ENCODE measurements at places on chromosomes 16 and 17.

- DNase-seq: no peak
These were observed 11.0 kb upstream of the PAFAH1B1 start for GRCh38 chr17:2582493-2582892.

- no peak for DNase-seq
These were observed 5.4 kb upstream of the CSNK1D start for GRCh38 chr17:82278786-82279391.

DNA sequence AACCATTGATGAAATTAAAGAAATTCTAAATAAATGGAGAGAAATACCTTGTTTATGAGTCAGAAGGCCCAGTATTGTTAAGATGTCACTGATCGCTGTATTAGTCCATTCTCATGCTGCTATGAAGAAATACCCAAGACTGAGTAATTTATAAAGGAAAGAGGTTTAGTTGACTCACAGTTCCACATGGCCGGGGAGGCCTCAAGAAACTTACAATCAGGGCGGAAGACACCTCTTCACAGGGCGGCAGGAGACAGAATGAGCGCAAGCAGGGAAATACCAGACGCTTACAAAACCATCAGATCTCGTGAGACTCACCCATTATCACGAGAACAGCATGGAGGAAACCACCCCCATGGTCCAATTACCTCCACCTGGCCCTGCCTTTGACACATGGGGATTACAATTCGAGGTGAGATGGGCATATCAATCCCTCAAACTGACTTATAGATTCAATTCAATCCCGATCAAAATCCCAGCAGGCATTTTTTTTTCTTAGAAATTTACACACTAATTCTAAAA lies 157.2 kb downstream of the ENGASE start:
- no peak for DNase-seq

- DNase-seq: no peak
These were observed 6.7 kb downstream of the CCL2 start for GRCh38 chr17:34261568-34262337.

GRCh38 chr16:67264277-67264676 lies 15.1 kb upstream of the PLEKHG4 start:
- no peak for DNase-seq

GRCh38 chr17:75688209-75688825 lies 21.2 kb downstream of the SAP30BP start:
- DNase-seq: no peak

- DNase-seq: no peak
These were observed 53.5 kb downstream of the SMURF2 start for GRCh38 chr17:64608571-64608981.

Measured in NCI-H187 (cell line).